Fibroblast of skin of right biceps (primary cell): ENCODE measurements at places on chromosomes 5 and 9.

- DNase-seq: peak; percentile 53
Measured at GRCh38 chr5:160199410-160199911, 29.8 kb upstream of the FABP6 start.

DNA sequence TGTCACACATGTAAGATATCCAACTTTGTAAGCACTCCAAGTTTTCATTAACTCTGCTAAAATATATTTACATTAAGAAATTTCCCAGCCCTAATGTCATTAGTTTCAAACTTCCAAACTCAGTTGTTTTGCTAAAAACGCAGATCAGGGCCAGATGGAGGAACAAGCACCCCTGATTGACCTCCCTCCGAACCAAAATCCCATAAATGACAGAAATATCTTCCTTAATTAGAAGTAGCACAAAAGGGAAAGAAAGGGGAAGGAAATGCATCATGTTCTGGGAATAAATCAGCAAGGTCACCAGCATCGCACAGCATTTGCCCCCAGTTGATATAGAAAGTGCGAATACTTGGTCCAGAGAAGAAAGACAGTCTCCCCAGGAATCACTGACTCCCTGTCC, 61.4 kb upstream of the RUFY1 start:
- no peak for DNase-seq

GRCh38 chr5:119367502-119368237, 11.9 kb downstream of the TNFAIP8 start:
- DNase-seq: peak; percentile 33

GRCh38 chr9:127940593-127940992, 2.9 kb upstream of the DPM2 start:
- DNase-seq: no peak

- no peak for DNase-seq
Measured at GRCh38 chr9:91157883-91158282, 203.8 kb downstream of the AUH start.

DNA sequence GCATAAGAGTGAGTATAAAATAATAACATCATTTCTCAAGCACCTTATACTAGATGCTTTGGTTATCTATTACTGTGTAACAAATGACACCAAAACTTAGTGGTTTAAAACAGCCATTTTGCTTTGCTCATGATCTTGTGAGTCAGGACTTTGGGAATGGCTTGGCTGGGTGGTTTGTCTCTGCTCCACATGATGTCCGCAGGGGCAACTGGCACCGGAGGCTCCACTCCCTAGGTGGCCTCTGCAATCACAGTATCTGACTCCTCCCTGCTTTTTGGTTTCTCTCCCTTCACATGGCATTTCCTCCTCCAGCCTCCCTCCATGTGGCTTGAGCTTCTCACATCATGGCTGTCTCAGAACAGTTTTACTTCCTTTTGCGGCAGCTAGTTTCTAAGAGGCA, 259.5 kb downstream of the GAS1 start:
- no peak for DNase-seq

DNA sequence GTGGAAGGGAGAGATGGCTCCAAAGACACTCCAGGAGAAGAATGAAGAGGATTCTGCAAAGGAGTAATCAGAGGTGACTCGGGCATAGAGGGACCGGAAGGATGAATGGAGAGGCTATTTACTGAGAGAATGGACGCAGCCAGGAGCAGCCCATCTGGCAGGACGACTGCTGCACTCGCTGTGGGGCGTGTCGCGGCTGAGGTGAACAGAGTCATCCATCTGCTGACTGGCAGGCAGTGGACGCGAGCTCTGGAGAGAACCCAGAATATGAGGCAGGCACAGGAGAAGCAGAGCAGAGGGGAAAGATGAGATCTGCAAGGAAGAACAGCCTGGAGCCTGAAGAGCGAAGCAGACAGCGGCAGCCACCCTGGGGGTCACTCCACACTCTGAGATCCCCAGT, 16.4 kb downstream of the FGF1 start:
- DNase-seq: no peak

GRCh38 chr9:1440256-1440655, 390.1 kb downstream of the DMRT2 start:
- DNase-seq: peak; percentile 3

DNA sequence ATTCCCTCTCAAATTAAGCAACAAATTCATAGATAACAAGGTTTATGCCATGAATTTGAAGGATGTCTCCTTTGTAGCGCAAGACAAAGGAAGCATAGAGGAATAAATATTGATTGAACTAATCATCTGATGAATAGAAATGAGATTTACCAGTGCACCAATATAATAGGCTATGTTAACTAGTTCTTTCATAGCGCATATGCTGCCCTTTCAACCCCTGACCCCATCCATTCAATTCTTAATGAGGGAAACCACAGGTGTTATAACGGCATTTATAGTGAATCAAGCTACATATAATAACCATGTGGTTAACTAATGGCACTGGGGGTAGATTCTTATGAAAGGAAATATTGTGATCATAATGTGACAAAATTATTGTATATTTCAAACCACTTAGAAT, 6.5 kb downstream of the RORB start:
- no peak for DNase-seq

- DNase-seq: no peak
Measured at GRCh38 chr5:33153831-33154230, 286.9 kb upstream of the TARS1 start.

GRCh38 chr9:19689328-19690101, 99.3 kb downstream of the SLC24A2 start:
- DNase-seq: peak; percentile 16

- no peak for DNase-seq
Measured at GRCh38 chr5:95835682-95836385, 13.3 kb upstream of the GLRX start.

DNA sequence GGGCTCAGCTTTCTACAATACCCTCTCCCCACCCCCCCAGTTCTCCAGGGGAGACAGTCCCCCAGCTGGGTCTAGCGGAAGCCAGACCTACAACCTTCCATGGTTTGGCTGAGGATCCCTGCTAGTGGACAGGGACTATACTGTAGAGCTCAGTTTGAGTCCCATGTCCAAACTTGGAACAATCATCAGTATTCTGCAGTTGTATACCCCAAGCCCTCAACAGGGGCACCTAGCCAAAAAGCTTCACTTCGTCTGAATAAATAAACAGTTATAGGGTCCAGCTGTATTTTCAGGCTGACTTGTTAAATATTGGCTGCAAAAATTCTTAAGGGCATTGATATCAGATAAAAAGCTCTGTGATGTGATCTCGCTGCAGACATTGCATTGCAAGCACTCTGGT, 15.4 kb upstream of the C9 start:
- DNase-seq: no peak

DNA sequence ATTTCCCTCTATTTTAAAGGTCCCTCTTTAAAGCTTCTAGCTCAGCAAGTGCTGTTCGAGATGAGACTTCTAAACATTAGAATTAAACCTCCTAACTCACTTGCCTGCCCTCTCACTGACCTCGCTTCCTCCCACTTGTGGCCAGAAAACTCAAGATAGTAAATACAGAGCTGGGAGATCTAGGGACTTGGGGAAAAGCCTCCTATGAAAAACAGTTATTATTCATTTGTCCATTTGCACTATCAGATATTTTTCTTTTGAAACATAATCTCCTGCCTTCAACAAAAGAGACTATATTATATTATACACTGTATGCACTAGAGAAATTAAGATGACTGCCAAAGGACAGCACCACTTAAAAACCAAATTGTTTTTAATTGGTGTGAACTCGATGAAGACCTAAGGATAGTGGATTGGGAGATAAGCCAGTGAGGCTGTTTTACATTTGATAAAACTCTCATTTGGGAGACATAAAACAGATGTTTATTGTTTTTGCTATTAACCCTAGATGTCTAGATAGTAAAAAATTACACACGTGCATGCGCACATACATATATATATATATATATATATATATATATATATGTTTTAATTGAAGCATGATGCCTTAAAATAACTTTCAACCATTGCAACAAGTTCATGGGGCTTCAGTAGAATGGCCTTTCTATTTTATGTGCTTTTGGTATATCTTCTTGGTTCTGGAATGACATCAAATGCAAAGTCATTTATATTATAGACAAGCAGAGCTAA, 229.4 kb downstream of the ADAMTSL1 start:
- DNase-seq: no peak

GRCh38 chr5:67437905-67438845, 241.6 kb upstream of the CD180 start:
- peak; percentile 26 for DNase-seq

DNA sequence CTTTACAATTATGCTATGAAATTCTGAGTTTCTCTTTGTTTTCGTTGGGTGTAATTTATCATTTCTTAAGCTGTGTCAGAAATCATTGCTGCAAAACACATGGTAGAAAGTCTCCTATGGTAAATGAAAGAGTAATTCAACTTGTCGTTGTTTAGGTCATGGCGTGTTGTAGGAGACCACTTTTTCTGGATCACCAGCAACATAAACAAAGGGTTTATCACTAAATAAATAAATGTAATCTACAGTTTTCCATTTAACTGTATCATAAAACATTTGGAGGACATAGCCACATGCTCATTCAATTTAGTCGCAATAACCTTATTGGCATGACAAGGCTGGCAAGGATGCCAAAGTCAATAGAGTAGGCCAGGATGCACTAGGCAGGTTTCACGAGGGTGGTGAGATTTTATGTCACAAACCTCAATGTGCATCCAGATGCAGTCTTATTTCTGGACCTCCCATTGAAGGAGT, 154.4 kb upstream of the ERCC6L2 start:
- no peak for DNase-seq

- DNase-seq: peak; percentile 68
Measured at GRCh38 chr5:10695055-10695649, 65.9 kb downstream of the DAP start.

DNA sequence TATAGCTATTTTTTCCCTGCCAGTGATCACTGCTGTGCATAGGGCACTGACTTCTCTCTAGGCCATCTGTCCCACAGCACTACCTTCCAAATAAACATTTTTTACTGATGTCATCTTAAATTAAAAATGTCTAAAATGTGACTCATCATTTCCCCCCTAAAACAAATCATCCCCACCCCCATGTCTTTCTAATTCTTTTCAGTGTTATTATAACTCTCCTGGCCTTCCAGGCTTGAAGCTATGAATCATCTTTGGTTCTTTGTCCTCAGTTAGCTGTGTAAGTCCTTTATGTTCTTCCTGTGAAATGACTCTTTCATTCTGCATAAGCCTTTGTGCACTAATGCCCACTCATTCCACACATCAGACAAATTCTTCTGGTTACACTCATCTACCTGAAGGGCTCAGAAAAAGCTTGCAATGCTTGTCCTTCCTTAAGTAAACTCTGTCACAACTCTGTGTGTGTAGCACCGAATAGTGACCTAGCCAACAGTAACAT, 78.1 kb downstream of the CFAP95 start:
- peak; percentile 96 for DNase-seq

- peak; percentile 57 for DNase-seq
Measured at GRCh38 chr9:111969061-111969460, 72.4 kb downstream of the UGCG start.

DNA sequence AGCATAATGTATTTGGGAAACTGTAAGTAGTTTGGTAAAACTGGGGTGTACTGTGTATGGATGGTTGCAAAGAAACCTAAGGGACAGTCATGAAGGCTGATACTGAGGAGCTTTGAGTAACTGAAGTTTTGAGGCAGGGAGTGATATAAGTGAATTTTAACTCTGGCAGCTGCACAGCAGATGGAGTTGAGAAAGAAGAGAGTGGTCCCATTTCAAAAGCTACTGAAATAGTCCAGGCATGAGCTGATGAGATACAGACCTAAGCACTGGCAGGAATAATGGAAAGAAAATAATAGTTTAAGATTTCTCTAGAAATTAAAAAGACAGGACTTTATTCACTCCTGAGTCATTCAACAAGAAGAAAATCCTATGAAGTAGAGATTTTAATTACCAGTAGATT, 232.0 kb downstream of the CHSY3 start:
- DNase-seq: peak; percentile 31

- DNase-seq: peak; percentile 52
Measured at GRCh38 chr5:142466195-142466971, 141.6 kb upstream of the SPRY4 start.

GRCh38 chr9:96079779-96080178, 204.3 kb downstream of the ERCC6L2 start:
- no peak for DNase-seq

DNA sequence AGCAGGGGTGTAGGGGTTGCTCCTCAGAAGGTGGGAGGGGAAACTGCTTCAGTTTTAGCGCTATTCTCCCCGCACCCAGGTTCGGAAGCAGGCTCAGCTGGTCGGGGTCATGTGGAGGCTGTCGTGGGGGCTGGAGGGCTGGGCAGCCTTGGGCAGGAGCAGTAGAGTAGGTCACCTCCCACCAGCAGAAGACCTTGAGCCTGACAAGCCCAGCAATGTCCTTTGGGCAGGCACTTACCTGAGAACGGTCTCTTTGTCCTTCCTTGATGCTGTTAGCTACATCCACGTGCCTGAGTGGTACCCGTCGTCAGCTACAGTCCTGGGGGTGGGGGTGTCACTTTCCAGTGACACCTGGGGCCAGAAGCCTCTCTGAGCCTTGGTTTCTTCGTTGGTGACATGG, 20.3 kb downstream of the ENHO start:
- no peak for DNase-seq

DNA sequence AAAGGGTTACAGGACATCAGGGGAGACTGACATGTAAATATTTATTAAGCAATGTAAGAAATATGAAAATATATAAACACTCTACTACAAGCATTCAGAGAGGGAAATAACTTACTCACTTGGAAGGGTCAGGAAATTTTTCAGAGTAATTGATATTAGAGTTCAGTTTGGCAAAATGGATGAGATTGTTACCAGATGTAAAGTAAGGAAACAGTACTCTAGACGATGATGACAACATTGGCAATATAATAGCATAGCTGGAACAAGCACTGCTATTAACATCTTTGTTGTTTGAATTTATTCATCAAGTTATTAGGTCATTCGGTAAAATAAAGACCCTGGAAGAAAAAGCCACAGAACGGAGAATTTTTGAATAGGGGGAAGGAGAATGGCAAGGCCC, 49.1 kb downstream of the GNA14 start:
- no peak for DNase-seq

DNA sequence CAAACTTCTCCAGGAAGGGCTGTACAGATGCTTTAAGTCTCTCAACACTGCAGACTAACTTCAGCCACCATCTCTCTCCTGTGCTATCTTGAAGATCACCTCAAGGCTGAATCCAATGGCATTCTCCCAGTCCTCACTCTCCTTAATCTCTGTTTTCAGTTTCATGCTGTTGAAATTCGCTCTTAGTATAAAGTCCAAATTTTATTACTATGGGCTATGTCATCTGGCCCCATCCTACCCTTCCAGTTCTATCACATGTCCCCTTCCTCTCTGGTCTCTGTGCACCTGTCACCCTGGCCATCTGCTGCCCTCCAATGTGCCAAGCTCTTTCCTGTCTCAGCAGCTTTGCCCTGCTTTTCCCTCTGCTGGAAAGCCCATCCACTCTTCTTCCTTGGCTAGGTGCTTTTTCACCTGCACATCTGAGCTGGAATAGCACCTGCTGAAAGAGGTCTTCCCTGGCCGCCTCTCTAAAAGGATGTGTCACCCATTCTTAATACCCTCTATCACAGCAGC, 284.7 kb upstream of the MAP3K1 start:
- no peak for DNase-seq

DNA sequence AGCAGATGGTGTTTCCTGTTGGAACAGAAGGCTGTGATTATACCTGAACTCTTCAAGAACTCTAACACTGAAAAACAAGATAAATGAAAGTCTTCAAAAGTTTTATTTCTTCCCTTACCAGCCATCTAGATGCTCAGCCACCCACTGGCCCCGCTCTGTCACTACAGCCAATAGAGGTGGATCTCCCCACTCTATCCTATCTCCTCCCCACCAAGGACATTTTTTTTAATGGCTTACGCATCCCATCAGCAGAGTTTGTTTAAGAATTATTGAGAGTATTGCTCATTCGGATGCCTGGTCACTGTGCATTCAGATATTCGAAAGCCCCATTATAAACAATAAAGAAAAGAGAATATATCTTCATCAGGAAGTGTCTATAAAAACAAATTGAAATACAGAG, 159.4 kb downstream of the RASEF start:
- DNase-seq: no peak
